Stimulated activated CD4-positive, alpha-beta T cell treated with anti-CD3 and anti-CD28 coated beads, Interleukin-12 subunit alpha, Interleukin-12 subunit beta, amount 100 ng/mL, for 4 hours (primary cell): ENCODE measurements at places on chromosomes 7 and 10.

DNA sequence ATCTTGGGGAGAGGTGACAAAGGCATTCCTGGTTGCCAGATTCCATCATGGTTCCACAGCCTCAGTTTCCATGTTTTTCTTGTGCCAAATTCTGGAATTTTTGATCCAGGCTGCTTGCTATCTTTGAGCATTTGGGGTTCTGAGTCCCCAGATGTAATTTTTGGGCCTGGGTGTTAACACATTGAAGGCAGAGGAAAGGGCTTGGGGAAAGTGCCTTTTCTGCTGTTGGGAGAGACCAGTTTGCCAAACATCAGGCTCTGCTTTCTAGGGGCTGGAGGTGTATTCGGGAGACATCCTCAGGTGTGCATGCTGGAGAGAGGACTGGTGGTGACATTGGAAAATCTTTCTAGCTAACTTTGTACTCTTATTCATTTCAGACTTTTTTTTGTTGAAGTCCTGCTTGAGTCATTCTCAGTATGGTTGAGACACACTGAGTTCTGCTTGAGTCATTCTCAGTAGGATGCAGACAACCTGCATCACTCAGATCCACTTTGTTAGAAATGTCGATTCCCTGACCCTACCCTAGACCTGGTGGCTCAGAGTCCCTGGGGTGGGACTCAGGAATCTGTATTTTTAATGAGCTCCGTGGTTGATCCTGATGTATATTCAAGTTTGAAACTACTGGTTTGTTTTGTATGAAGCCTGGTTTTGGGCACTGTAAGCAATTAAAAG lies 101.0 kb downstream of the LRMDA start:
- no peak for DNase-seq

DNA sequence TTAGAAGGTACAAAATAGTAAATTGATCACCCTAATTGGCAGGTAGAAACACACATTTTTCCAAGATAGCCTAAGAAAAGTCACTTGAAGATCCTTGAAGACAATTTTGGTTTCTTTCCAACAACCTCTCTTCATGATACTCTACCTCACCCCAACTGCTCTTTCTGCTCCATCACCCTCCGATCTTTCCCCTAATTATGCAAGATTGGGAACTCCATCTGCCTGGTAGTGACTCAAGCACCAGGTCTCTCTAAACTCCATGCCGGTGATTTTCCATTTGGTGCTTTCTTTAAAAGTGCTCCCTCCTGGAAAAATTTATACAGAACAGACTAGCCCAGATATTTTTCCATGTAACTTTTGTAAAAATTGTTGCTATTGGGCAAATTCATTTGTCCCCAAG lies 1.1 kb upstream of the AKR1B1 start:
- DNase-seq = no peak

DNA sequence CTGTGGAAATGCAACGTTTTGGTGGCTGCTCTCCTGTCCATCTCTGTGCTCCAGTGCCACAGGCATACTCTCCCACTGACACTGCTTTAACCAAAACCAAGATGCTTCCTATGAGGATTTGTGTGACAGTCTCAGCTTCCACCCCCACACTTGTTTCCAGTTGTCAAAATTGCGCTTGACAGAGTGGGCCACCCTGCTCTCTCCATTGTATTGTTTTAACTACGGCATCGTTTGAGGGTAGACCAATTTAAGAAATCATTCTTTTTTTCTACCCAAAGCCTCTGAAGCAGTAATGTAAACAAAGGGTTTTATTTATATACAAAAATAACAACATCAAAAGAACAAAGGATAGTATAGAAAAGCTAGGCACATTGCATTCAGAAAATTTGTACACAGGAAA lies 178.0 kb downstream of the INHBA start:
- DNase-seq = no peak

DNA sequence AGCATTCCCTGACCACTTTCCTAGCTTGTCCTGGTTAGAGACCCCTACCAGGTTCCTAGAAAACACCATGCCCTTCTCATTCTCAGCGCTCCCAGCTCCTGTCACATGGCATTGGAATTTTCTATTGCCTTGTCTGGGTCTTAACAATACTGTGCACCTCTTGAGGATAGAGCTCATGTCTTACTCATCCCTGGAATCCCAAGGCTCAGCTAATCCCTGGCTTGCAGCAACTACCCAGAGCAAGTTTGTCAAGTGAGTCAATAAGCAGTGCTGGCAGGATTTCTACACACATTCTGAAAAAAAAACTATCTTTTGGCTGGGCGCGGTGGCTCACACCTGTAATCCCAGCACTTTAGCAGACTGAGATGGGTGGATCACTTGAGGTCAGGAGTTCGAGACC lies 11.7 kb upstream of the PRDX3 start:
- DNase-seq = no peak

GRCh38 chr7:100763556-100764140 lies 30.3 kb downstream of the ZAN start:
- DNase-seq = no peak

- no peak for DNase-seq
Measured at GRCh38 chr7:7671361-7671760, 30.8 kb downstream of the UMAD1 start.

GRCh38 chr10:78851647-78852046 lies 217.1 kb upstream of the ZMIZ1 start:
- no peak for DNase-seq

DNA sequence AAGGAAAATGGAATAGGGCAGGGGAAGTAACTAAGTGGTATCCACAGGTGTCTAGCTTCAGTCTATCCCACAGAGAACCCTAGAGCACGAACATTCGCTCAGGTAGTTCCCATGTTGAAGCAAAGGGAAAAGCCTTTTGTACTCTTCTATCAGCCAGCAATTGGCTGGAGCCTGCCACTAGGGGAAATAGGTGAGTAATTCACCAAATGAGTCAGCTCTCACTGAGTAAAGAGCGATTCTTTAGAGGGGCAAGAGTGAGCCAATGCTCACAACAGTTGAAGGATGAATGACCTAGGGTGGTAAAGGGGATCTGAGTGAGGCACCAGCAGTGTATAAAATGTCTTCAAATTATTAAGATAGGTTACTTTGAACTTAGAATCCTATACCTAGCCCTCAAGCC lies 94.1 kb upstream of the ZNF800 start:
- no peak for DNase-seq

DNA sequence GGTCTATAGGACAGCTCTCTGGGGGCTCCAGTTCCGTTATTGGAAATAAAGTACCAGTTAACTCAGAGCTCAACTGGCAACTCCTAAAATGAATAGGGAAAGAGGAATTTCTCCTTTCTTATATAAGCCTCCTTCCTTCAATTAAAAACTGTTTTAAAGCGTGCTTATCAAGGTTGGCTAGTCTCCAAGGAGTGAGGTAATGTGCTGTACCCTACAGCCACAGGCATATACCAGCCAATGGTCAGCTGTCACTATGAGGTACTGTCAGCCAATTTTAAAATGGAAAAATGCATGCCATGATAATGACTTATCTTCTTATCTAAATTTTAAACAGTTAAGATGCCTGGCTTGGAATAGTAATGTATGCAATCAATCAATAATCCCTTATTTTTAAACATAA lies 76.2 kb downstream of the PLCE1 start:
- DNase-seq = no peak
